ENCODE measurements at places on chromosomes 3 and 15.
A peak's percentile ranks its signal among the peaks of the same experiment; 100 is the strongest.

DNA sequence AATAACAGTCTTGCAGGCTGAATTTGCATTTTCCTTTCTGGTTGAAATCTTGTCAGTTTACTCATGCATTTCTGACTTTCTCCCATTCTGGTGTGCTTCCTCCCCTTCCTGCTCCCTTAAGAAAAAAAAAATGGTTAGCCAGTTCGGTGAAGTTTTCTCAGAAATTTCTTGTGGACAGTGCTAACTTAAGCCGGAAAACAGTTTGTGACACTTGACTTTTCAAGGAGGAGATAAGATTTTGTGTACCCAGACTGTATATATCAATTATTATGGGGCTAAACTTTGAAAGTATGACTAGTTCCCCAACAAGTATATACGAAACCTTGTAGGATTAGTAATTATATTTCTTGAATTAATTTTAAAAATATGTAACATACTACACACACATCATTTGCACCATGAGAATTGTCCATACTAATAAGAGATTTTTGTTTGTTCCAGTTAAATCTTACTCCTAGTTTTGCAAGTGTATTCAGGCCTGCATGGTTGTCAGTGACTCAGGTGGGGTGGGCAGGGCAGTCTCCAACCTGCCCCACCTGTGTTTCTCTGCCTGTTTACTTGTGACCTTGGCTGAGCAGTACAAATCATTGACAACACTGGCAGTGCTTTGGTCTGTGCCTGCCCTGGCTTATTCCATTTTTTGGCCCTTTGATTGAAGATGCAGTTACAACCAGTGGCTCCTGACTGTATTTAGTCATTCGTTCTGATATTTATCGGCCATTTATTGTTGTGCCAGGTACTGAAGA, 19.1 kb downstream of the UBE2E1 start:
- no peak for DNase-seq

GRCh38 chr15:78396976-78397375, 41.0 kb upstream of the IREB2 start:
- no peak for DNase-seq

GRCh38 chr3:187210091-187210490, 12.8 kb downstream of the RTP1 start:
- no peak for DNase-seq

- DNase-seq: no peak
Observed at GRCh38 chr3:37256447-37256846, 82.1 kb upstream of the LRRFIP2 start.

DNA sequence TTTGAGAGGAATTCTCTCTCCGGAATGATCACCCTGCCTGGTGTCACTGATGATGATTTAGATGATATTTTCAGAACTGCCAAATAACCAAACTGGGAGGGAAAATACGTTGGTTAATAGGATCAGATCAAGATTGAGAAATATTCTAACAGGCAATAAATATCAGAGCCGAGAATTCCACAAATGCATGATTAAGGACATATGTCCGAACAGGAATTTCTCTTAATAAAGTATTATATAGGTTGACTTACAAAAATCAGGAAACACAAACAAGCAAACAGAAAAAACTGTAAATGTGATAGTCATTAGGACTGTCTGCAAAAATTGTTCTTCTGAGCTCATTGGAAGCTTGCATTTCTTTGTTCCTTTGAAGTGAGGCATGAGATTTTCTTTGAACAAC, 75.1 kb upstream of the PHLDB2 start:
- no peak for DNase-seq

- peak; percentile 73 for DNase-seq
Observed at GRCh38 chr15:69468241-69469121, 15.9 kb downstream of the RPLP1 start.

DNA sequence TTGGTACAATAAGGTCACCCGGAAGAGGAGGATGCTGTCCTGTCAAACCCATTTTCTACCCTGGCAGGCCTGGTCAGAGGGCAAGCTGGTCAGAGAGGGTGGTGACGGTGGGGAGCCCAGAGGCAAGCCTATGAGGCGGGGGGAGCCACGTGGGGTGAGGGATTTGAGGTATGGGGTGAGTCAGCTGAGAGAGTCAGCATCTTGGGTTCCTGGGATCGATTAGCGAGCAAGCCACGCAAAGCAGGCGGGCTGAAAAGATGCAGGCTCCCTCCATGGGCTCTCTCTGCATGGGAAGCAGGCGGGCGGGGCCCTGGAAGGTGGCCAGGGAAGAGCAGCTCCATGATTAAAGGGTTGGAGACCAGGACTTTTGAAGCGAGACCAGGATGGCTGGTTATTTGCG, 48.1 kb downstream of the MAGEF1 start:
- DNase-seq: no peak

DNA sequence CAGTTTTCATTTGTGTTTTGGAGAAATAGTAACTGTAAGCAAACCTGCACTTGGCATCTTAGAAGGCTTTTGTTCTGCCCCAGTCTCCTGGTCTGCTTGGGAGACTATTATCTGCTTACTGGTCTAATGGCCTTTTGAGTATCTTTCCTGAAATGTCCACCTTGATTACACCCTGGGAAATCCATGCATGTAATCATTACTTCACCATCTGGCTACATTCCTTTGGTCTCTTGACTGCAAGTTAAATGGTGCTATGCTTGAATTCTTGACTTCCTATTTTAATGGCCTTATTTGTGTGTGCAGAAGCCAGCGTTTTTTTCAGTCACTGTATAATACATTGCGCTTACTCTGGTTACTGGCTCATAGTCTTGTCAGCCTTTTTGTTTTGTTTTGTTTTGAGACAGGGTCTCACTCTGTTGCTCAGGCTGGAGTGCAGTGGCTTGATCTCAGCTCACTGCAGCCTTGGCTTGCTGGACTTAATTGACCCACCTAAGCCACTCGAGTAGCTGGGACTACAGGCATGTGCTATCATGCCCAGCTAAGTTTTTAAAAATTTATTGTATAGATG, 30.0 kb downstream of the CHD2 start:
- DNase-seq: no peak

- DNase-seq: no peak
Observed at GRCh38 chr3:136919799-136920580, 37.8 kb upstream of the IL20RB start.

DNA sequence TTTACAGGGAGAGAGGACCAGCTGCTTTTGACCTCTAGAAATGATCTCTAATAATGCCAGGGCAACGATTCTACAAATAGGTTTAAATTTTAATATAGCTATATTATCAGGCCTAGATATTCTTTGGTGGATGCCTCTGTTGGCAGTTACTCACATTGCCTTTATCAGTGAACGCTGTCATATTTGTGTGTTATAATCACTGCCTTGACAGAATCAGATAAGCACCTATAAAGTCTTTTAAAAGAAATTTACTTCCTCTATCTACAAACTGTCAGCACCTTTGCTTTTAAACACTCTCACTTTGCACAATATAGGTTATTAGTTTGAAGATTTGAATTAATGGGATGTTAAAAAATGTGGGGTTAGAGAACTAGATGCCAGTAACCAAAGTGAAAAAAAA, 324.1 kb downstream of the ZIC1 start:
- DNase-seq: no peak

DNA sequence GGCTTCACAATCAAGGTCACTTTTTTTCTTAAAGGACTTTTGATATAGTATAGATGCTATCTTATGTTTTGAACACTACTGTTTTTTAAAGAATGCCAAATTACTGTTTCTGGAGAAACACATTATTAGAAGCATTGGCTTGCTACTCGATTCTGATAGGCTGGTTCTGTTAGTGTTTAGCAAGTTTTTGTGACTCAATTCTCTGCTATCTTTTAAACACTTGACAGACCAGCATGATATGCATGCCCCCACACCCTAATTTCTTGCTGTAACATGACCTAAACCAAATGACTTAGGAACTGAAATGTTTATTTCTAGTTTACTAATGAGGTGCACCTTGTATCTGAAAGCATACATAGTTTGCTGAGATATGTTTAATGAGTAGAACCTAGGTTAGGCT, 5.5 kb upstream of the IL20RB start:
- no peak for DNase-seq

GRCh38 chr15:35963326-35963725, 417.4 kb upstream of the DPH6 start:
- no peak for DNase-seq

DNA sequence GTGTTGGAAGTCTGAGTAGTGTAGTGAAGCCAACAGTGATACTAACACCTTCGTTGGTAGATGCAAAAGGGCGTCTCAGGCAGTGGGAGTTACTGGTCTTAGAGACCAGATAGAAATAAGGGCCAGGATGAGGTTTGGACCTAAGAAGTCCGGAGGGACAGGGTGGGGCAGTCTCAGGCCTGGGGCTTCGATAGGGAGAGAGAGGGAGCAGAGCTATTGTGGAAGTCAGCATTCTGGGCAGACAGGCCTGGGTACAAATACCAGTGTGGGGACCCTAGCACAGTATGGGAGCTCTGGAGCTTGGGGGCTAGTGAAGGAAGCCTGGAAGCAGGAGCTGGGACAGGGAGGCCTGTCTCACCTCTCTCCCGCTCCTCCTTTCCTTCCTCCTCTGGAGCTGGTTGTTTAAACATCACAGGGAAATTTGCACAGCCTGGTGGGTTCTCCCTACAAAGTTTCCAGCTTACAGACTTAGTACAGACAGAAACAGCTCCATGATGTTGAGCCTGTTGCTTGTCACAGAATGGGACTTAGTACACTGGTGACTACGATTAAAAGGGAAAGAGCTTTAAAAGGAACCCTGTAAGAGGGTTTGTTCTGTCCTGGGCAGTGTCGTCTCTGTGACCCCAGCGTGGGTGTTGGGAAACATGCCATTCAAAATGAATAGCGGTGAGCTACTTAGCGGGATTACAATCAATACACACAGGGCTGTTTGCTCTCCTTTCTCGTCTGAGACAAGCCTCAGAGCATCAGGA, 76.4 kb upstream of the TNFAIP8L3 start:
- no peak for DNase-seq

- no peak for DNase-seq
Observed at GRCh38 chr3:169323578-169324451, 339.7 kb downstream of the MECOM start.

DNA sequence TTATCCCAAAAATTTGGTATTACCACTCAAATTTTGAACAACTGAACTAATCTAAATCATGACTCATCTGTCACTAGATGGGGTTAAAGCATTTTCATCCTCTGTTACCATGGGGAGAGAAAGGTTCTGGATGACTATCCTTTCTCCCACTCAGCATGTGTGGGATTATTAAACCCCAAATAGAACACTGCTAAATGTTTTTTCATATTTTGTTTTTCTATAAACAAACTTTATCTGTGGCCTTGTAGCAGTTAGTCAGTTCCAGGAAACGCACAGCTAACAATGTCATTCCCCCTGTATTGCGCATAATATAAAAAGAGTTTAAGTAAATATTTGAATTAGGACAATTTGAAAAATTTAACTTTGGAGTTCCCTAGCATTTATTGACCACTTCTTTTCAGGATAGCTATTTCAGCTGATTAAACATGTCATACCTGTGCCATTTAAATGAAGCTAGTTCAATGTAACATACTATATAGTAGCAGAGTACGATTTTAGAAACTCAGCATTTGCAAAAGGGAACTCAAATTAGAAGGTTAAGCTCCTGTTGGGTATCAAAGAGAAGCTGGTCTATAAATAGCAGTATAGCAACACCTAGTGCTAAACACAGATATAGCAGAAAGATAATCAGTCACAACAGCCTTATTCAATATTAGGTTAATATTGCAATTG, 9.2 kb upstream of the TMEM212 start:
- no peak for DNase-seq

DNA sequence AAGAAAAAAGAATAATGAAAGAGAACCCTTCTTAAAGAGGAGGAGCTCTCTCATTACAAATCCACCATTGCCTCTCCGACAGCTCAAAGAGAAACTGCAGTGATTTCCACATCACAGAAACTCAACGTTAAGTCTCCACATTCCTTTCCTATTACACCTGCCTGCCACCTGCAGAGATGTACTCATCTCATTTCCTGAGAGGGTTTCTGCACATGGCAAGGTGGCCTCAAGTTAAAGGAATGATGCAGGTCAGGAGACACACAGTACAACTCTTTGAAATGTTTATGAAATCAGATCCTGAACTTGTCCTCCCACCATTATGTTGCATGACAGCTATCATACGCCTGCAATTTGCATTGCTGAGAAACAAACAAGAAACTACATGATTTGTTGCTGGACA, 458.4 kb upstream of the ADAMTS9 start:
- DNase-seq: no peak

GRCh38 chr3:69649120-69650065, 89.9 kb upstream of the MITF start:
- DNase-seq: no peak

- no peak for DNase-seq
Observed at GRCh38 chr15:81480645-81481053, 106.6 kb upstream of the TMC3 start.

GRCh38 chr3:5466065-5466464, 278.6 kb downstream of the EDEM1 start:
- DNase-seq: no peak

DNA sequence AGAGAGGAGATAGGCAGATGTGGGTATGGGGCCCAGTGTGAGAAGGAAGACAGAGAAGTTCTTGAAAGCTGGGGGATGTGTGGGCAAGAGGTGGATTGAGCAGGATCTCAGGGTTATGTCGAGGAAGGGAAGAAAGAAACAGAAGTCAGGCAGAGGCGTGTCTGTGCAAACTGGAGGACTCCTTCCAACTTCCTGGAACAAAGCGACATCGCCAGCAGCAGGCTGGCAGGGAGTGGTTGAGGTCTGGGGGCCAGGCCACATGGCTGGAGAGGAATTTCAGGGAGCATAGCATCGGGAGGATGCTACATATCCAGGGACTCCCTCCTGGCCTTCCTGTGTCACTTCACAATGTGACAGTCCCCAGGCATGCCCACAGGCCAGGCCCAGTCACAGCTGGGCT, 42.9 kb upstream of the MYZAP start:
- DNase-seq: no peak

GRCh38 chr3:109132801-109133473, 3.6 kb upstream of the C3orf85 start:
- DNase-seq: no peak

DNA sequence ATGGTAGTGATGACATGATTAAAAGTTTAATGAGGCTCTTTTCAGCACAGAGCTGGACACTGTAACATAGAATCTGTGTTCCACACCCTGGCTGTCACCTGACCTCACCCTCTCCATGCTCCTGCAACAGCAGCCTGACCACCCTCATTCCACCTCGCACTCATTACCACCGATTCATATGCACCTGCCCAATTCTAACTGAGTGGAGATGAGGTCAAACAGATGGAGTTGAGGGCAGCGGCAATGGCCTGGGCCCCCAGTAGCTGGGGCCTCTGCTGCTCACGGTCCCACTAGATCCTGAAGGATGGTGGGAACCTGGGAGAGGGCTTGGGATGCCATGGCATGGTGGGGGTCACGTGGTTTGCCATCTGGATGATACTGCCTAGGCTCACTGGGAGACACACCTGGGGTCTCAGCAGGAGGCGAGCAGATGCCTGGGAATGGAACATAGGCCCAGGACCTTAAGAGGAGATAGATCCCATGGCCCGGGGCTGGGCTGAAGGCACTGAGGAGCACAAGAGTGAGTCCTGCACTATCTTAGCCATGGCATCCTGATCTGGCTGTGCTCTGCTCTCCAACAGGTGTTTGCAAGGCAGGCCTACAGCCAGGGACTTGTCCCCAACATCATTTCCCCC, 1.3 kb downstream of the SCN5A start:
- DNase-seq: no peak
